KBM-7 (cell line): ENCODE measurements at places on chromosomes 2 and 18.

DNA sequence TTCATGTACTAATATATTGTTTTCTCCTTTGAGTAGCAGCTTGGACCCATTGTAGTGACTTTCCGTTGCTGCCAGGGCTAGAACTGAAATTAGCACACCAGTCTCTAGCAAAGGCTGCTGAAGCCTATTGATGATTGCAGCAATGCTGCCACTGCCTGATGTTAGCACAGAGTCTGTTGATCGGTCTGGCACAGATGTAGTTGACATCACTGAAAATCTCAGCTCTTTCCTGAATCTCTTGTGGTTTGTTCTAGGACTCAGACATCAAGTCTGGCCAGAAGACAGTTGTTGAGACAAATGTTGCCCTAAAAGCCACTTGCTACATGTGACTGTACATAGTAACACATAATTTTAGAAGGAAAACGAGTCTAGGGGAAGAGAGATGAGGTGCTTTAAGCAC, 47.2 kb downstream of the VAPA start:
- no peak for DNase-seq

DNA sequence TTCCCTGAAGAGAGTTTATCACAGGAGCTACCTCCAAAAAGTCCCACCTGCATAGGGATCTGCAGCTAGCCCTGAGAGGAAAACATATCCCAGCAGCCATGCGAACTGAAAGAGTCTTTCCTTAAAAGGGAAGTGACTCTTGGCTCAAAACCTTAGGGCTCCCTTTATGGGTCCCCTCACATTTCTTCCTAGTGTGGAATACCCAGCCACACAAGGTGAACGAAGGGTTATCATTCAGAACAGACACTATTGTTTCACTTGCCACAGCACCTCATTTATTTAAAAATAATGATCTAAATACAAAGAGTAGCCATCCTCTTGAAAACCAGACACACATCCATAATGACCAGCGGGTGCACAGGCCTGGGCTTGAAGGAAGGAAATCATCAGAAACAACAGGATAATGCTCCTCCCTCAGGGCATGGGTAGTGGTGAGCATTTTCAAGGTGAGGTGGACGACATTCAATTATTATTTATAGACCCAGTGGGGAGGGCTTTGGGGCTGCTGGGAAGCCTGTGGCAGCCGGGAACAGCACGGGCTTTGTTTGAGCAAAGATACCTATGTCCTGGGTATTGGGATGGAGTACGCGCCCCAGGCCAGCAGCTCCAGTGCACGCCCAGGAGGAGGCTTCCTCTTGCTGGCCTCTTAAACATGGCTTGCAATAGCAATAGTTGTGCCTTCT, 119.0 kb upstream of the ITGA6 start:
- DNase-seq: no peak

- no peak for DNase-seq
Measured at GRCh38 chr2:216044883-216045486, 31.6 kb upstream of the MREG start.

- DNase-seq: no peak
Measured at GRCh38 chr2:200129721-200130462, 174.5 kb downstream of the MAIP1 start.
